D721Med (cell line): ENCODE measurements at places on chromosomes 13 and 19.

DNA sequence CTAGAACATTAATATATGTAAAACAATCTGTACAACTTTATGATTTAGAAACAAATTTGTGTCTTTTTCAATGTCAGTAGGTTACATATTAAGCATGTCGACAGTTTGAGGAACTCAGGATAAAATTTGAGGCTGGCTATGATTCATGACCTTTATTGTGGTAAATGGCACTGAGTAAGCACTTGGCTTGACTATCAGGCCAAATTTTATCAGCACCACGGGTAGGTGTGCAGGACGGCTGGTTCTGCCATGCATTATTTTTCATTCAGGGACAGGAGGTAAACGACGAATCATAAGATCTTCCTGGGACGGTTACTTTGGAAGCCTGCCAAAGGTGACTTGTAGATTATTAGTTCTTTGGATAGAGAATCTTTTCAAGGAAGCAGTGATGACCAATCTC, 19.9 kb upstream of the CYP4F8 start:
- DNase-seq, result no peak

- no peak for DNase-seq
Observed at GRCh38 chr19:55136399-55137102, 12.5 kb downstream of the TNNT1 start.

DNA sequence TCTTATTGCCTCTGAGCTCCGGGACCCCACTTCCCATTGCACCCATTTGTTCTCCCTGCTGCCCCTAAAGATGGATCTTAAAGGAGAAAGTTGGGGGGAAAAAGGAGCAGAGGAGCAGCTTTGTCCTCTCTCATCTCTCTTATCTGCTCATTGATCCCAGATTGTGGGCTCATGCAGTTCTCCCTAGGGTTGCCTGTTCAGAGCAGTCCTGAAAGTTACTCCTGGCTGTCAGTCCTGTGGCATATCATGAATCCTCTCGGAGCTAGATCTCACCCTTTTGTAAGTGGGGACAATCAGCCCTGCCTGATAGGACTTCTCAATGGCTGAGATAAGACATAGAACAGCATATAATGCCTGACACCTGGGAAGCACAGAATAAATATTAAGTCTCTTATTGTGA, 440.3 kb downstream of the IRS2 start:
- no peak for DNase-seq

DNA sequence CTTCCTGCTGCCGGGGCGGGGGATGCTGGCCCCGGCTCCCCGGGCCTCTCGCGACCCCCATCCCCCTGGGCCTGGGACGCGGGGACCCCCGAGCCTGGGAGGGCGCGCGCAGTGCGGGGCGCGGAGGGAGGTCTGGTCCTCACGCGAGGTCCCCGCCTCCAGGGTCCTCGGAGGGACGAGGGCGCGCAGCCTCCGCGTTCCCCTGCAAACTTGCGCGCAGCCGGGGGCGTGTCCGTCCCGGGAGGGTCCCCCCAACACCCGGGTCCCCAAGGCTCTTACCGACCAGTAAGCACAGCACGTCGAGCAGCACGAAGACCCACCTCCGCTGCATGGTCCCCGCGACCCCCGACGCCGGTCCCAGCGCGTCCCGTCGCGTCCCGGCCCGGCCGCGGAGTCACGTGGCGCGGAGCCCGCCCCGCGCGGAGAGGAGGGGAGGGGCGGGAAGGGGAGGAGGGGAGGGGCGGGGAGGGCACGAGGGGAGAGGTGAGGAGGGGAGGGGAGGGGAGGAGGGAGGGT, at the start of gene PLPP2:
TSS of gene PLPP2 (minus strand) at position 398 of the 516 bp plus-strand sequence. CDS start at position 331, 67 bp downstream.
- no peak for DNase-seq

DNA sequence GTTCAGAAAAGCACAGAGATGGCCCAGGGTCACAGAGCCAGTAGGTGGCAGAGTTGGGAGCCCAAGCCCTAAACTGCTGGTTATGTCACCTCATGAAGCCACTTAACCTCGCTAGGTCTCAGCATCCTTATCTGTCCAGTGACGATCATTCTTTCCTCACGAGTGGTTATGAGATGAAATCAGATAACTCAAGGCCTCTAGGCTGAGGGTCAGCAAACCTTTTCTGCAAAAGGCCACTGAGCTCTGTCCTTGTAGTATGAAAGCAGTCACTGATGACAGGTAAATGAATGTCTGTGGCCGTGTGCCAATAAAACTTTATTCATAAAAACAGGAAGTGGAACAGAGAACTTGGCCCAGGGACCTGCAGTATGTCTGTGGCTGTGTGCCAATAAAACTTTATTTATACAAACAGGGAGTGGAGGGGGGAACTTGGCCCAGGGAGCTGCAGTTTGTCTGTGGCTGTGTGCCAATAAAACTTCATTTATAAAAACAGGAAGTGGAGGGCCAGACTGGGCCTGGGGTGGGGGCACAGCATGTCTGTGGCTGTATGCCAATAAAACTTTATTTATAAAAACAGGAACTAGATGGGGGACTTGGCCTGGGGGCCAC, 71.2 kb downstream of the GNG7 start:
- no peak for DNase-seq

GRCh38 chr19:16887353-16888265, 1.2 kb upstream of the F2RL3 start:
- no peak for DNase-seq

DNA sequence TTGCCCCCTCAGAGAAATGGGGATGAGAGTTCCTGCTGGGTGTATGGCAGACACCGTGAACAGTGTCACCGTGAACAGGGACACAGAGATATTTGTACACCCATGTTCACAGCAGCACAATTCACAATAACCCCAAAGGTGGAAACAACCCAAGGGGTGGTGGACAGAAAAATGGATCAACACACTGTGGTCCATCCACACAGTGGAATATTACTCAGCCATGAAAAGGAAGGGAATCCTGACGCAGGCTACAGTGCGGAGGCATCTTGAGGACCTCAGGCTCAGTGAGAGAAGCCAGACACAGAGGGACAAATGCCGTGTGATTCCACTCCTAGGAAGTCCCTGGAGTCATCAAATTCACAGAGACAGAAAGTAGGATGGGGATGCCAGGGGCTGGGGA, 7.6 kb upstream of the CELF5 start:
- DNase-seq, result no peak

GRCh38 chr13:111168107-111168506, 53.0 kb downstream of the ARHGEF7 start:
- DNase-seq, result no peak

DNA sequence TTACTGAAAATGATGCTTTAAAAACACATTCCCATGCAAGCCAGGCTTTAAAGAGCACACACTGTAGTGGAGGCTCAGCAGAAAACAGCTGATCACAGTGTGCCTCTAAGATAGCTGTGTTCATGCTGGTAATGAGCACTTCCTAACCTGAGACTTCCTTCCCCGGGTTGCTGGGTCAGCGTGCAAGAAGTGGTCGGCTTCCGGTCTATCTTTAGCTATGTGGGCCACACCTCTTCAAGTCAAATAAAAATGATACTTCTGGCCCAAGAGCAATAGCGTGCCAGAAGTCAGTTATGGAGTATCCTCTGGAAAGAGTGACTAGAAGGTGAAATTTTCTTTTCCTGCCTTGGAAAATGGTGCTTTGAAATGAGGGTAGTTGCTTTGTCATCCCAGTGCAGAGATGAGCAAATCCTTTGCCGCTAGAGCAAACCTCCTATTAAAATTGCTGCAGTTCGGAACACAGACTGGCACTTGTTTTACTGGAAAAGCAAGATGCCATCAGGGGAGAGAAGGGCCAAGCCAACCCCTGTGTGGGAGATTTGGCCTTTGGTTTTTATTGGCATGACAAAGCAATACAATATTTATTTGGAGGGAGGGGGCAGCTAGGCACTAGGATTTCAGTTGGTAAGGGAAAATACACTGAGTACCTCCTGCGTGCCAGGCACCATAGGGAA, 64.2 kb downstream of the ARHGAP35 start:
- no peak for DNase-seq

- no peak for DNase-seq
Observed at GRCh38 chr19:42422901-42423461, 4.2 kb downstream of the LIPE start.

DNA sequence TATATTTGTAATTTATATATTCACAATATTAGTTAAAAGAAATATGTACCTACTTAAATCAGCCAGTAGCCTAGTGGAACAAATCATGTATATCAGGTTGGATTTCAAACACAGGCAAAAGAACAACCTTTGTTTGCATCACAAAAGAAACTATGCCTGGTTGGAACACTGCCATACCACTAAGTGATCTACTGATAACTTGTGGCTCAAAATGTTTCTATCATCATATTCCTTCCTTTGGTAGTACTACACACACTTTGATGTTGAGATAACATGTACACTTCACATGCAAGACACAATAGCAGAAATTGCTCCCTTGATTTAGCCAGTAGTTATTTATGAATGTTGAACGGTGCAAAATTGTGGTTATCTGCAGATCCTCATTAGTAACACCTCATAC, 146.0 kb upstream of the GPC6 start:
- DNase-seq, result no peak

- no peak for DNase-seq
Observed at GRCh38 chr19:13788991-13789390, 6.3 kb upstream of the ZSWIM4 start.

GRCh38 chr19:43839139-43839538, 12.0 kb downstream of the ZNF283 start:
- DNase-seq, result no peak

DNA sequence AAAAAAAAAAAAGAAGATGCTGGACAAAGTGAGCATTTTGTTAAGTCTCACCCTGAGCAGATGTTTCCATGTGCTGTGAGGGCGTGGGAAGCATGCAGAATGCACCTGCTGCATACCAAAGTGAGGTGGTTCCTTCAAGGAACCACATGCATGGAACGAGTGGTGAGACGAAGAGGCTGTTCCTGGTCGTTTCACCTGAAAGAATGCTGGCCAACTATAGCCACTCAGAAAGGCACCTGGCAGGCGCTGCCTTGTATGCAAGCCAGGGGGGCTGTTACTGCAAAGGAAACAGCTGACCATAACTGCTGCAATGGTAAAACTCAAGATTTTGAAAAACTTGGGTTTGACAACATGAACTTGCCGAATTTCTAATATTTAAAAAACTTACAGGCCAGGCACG, 14.7 kb downstream of the MIER2 start:
- DNase-seq, result no peak

GRCh38 chr13:113613789-113614379, 29.3 kb downstream of the TFDP1 start:
- no peak for DNase-seq

- DNase-seq, result no peak
Observed at GRCh38 chr13:109699628-109700071, 86.7 kb downstream of the IRS2 start.

DNA sequence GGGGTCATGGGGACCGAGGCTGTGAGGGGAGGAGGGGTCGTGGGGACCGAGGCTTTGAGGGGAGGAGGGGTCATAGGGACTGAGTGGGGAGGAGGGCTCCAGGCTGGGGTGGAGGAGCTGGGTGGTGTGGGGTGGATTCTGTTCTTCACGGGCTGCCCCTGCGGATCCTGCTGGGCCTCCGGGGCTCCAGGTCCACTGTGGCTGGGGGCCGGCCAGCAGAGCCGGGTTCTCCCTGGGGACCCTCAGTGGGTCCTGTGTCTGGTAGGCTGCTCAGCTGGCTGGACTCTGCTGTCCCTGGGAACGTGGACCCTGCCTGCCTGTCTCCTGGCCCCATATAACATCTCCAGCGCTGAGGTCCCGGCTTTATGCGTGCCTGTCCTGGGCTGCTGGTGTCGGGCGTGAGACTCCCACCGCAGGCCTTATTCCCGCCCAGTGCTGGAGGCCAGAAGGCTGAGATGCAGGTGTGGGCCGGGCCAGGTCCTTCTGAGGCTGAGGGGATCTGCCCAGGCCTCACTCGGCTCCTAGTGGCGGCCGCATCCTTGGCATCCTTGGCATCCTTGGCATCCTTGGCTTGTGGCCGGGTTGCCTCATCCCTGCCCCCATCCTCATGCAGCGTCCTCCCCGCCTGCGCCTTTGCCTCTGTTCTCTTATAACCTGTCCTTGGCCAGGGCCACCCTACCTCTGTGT, 19.8 kb upstream of the GNA15 start:
- DNase-seq, result no peak

DNA sequence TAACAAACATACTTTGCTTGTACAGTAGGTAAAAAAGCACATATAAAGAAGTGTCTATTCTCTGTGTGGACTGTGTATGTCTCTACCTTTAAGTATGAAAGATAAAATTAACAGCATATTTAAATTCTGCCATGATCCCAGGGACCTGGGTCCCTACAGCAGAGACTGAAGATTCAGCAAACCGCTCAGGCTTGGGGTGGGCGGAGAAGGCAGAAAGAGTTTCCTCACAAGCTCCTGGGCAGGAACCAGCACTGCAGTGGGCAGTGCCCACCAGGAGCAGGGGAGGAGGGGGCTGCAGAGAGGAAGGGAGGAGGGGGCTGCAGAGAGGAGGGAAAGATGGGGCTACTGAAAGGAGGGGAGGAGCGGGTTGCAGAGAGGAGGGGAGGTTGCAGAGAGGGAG, 44.6 kb upstream of the GRTP1 start:
- no peak for DNase-seq

GRCh38 chr19:33477781-33478180, 43.8 kb downstream of the PEPD start:
- DNase-seq, result no peak

DNA sequence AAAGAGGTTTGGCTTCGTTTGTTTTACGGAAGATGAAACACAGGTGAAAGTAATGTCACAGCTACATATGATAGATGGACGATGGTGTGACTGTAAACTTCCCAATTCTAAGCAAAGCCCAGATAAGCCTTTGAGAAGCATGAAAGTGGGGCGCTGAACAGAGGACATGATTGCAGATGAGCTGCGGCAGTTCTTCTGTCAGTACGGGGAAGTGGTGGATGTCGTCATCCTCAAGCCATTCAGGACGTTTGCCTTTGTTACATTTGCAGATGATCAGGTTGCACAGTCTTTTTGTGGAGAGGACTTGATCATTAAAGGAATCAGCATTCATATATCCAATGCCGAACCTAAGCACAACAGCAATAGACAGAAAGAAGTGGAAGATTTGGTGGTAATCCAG, 111.5 kb upstream of the DIAPH3 start:
- DNase-seq, result no peak

GRCh38 chr13:74287724-74288169, 153.5 kb upstream of the KLF12 start:
- no peak for DNase-seq

- DNase-seq, result no peak
Observed at GRCh38 chr13:28725046-28725610, 6.4 kb upstream of the SLC46A3 start.

DNA sequence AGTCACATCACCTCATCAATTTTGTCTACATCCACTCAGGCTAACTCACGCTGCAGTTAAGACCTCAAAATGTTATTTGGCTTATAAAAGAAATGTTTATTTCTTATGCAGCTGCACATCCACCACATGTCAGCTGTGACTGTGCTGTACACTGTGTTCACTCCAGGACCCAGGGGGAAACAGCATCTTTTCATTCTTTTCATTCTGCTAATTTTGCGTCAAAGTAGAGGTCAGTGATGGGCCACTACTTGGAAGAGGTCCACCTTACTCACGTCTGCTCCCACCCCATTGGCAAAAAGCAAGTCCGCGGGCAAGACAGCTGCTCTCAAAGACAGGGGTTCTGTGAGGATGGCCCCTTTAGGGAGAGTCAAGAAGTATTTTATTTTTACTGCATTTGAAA, 4.5 kb upstream of the DCT start:
- no peak for DNase-seq
